ENCODE measurements at places on chromosomes 1 and 21.

- DNase-seq: no peak
These were observed 41.4 kb upstream of the AJAP1 start for GRCh38 chr1:4612991-4613390.

DNA sequence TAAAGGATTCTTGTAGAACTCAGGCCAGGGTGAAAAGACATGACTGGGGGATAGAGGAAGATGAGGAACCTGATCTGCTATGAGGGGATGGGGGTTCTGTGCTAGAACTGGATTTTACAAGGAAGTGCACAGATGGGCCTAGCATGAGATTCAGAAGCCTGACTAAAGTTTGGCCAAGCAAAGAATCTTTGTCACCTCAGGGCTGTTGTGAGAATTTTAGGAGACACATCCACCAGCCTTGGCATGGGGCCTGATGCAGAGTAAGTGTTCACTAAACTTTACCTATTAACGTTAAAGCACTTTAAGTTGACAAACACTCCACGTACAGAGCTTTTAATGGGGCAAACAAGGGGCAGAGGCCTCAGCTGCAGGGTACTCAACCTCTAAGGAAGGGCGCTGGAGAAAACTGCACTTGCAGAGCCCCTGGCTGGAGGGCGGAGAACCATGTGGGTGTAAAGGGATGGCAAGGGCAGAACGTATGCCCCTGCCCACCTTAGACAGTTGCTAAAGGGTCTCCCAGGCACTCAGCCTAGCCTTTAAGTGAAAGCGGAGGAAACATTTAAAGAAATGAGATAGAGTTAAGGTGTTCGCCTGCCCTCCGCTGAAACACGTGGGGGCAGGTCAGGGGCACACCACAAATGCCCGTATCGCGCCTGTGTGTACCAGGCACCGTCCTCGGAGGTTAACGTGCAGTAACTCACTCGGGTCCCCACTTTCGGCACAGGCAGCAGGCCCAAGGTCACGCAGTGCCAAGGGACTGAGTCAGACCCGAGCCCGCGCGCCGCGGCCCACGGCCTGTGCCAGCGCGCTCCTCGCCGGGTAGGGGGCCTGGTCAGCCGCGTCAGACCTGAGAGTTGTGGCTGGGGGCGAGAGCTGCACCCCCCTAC, 990 bp upstream of the MRPS6 start:
- no peak for DNase-seq

DNA sequence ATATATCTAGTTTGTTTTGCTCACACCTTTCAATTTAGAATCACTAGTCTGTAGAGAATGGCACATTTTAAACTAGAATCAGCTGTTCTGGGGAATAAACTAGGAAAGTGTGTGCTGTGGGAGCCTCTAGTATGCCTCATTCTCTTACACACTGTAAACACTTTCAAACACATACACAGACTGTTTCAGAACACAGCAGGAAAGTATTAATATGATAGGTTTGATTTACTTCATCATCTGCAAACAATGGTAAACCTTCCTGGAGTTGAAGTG, 67.1 kb upstream of the ABCG1 start:
- DNase-seq: no peak

DNA sequence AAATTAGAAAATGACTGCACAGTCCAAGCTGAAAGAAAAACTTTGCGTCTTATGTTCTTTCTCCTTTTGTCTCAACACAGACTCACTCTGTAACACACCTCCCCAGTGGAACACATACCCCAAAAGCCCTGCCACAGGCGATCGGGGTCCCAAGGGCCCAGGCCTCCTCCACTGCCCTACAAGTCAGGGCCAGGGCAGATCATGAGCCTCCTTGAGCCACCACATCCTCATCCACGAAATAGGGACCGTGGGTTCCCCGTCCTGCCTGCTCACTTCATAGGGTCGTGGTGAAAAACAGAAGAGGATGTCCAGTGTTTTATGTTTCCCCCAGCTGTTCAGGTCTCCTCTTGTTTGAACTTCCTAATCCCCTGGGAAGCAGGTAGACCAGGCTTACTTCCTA, 116.7 kb downstream of the KCNN3 start:
- no peak for DNase-seq

GRCh38 chr1:57404884-57405283, 19.0 kb downstream of the DAB1 start:
- no peak for DNase-seq
